ENCODE measurements at places on chromosomes 11 and 22.

- no peak for DNase-seq
Measured at GRCh38 chr11:72012897-72013721, 14.4 kb downstream of the IL18BP start.

DNA sequence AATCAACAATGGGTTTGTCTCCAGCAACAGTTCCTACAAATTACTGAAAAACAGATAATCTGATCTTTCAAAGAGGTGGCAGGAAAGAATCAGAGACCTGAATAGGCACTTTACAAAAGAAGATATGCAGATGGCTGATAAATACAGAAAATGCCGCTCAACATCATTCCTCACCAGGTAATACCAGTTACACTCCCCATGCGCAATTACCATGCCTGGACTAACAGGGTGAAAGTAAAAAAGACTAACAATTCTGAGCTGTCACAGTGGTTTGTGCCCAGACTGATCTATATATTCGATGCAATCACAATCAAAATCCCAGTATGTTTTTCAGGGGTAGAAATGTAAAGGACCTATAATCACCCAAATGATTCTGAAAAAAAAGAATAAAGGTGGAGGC is 10.0 kb downstream of the SNX32 start:
- no peak for DNase-seq

DNA sequence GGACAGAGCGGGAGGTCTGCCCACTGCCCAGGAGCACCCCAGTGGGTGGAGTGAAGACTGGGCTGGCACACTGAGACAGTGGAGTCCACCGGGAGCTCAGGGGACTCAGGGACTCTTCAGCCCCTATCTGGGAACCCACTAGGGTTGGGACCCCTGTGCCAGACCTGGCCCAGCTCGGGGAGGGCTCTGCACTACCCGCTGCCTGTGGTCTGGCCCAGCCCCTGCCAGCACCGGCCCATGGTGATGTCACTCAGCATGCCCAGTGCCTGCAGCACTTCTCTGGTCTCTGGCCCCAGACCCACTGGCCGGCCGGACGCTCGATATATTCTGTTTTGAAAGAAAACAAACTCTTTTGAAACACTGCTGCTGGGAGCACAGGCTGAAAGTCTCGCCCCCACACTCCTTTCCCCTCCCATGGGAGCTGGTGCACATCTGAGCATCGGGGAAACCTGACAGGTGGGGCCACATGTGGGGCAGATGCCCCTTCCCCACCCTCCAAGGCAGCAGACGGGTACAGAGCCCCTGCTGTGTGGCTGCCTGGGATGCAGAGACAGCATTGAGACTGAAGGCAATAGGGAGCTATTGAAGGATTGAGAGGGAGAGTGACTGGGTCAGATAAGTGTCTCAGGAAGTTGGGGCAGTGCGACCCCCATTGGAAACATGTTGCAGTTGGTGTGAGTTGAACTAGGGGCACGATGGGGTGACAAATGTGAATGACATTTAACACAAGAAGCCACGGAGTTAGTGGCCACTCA is 62.9 kb downstream of the MYEOV start:
- no peak for DNase-seq

DNA sequence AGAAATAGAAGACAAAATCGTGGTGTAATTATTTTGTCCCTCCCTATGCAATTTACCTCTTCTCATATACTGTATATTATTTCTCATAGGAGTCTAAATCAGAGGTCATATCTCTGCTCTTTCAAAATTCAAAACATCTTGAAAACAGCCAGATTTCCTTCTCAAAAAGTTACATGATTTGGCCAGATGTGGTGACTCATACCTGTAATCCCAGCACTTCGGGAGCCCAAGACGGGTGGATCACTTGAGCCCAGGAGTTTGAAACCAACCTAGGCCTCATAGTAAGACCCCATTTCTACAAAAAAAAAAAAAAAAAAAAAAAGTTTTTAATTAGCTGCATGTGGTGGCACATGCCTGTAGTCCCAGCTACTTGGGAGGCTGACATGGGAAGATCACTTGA is 29.0 kb upstream of the DNAJB7 start:
- no peak for DNase-seq

GRCh38 chr11:100632941-100633452 is 54.1 kb upstream of the ARHGAP42 start:
- peak; percentile 92 for DNase-seq

GRCh38 chr11:67311556-67312082 is 8.3 kb downstream of the SSH3 start:
- DNase-seq: no peak

- no peak for DNase-seq
Measured at GRCh38 chr11:34240150-34240494, 117.7 kb downstream of the ABTB2 start.

GRCh38 chr11:27444801-27445215 is 27.8 kb downstream of the LGR4 start:
- DNase-seq: no peak

Data from small intestine (tissue), 16 donors.